Kidney capillary endothelial cell (primary cell): ENCODE measurements at places on chromosomes 12 and 14.
A peak's percentile ranks its signal among the peaks of the same experiment; 100 is the strongest.

DNA sequence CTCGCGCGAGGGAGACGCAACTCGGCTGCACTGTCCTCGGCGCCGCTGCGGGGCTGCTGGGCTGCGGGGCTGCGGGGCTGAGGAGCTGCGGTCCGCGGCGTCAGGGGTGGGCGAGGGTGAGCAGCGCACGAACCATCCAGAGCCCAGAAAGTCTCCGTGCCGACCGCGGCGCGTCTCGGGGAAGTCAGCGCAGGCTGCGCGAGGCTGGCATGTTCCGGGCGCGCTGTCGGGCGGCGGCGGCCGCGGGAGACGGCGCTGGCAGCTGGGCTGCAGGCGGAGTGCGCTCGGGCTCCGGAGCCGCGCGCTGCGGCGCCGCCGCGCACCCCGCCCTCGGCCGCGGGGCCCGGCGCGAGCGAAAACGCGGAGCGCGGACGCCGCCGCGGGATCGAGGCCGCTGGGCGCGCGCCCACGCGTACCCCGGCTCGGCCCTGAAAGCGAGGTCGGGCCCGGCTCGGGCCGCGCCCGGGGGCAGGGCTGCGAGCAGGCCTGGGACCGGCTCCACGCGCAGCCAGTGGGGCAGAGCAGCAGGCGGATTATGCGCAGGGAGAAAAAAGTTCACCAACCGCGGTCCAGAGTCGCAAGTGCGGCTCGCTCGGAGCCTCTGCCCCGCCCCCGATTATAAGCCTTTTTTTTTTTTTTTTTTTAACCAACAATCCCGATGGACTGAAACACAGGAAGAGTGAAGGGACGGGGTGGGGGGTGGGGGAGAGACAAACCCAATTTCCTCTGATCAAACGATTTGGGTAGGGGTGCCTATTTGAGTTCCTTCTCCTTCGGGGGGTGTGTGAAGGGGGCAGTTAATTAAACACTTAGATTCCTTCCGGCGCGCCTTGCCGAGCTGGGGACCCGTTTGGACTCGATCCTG lies at the start of gene PRICKLE1:
PRICKLE1 (minus strand) TSS at position 282 of the 865 bp plus-strand sequence. CDS start 117,230 bp downstream, outside the sequence.
- DNase-seq = peak; percentile 38

GRCh38 chr14:74913986-74914573 lies 9.0 kb downstream of the RPS6KL1 start:
- peak; percentile 67 for DNase-seq

DNA sequence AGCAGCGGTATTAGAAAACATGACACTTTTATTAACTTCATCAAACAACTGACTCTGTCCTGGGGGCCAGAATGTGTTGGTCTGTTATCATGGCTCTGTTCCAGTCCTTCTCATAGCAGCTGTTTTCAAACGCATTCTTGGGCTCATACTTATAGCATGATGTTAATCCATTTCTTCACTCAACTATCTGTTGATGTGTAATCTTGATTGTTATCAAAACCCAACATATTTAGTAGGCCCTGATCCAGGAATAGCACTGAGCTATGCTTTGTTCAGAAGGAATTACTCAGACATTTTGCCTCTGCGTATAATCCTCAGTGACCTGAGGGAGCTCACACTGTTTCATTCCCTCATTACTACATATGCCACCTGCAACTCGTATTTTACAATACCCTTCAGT lies 315.9 kb downstream of the BMP4 start:
- DNase-seq = no peak

GRCh38 chr12:30687265-30687986 lies 8.2 kb downstream of the IPO8 start:
- no peak for DNase-seq

DNA sequence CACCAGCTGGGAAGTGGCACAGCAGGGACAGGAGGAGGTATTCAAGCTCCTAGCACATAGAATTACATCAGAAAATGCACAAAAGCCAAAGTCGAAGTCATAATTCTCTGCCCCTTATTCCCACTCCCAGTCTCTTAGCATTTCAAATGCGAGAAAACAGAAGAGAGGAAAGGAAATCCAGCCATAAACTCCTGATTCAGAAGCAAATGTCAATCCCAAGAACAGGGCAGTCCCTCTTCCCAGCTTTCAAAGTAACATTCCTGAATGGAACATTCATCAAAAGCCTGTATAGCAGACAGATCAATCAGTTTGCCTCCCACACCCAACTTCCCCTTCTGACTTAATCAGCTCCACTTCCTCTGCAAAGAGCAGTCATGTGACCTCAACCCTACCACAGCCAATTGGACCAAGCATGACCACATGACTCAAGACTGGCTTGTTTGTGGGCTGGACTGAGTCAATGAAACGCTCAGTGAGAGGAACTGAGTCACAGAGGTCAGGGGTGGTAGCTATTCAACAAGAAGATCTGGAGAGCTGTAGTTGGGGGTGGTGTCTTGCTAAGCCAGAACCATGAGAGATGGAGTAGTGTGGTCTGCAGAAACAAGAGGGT lies 41.4 kb upstream of the TUNAR start:
- DNase-seq = peak; percentile 84

DNA sequence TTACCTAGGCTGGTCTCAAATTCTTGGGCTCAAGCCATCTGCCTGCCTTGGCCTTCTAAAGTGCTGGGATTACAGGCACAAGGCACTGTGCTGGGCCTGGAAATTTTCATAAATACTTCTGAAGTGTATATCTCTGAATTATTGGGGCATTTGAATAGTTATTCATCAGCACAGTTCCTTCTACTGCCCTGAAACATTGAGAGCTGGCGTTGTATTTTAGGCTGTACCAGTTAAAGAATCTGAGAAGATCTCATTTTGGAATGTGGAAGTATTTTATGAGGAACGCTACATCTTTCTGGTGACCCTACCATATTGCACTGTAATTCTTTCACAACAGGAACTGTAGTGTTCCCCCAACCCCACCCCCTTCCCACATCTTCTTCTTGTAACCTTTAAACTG lies 349.0 kb upstream of the RGS6 start:
- no peak for DNase-seq

DNA sequence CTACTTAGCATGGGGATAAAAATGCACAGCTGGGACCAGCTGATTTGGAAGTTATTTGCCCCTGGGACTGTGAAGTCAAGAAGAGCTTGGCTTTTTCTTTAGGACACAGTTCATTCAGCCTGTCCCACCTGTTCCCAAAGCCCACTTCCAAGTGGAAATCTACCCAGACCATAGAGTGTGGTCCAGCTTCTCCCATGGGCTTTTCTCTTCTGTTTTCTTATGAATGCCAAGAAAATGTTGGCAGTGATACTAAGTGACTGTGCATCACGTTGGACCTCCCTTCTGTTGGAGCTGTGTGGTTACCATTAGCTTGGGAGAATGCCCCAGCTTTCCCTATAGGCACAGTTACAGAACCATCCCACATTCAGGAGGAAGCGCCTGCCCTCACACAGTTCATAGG lies 89.4 kb downstream of the NT5DC3 start:
- no peak for DNase-seq

- no peak for DNase-seq
Measured at GRCh38 chr12:124321556-124322270, 26.8 kb downstream of the RFLNA start.

- DNase-seq = no peak
Measured at GRCh38 chr12:3552726-3553045, 61.7 kb downstream of the PRMT8 start.

DNA sequence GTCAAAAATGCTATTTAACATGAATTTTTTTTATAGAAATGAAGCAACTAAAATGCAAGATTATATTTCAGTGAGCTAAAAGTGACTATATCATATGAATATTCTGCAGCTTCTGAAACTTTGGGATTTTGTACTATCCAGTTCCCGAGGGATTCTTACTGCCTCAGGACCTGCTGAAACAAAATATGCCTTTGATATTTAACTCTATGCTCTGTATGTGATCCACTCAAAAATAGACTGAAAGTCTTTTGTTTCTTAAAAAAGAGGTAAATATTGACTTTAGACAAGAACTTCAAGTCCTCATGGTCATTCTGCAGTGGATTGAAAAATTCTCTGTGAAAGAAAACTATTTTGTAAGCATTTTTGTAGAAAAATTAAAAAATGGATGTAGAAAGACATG lies 22.4 kb downstream of the CNTN1 start:
- DNase-seq = no peak

- peak; percentile 8 for DNase-seq
Measured at GRCh38 chr12:23083267-23083666, 458.3 kb downstream of the ETNK1 start.

GRCh38 chr12:67394550-67394949 lies 125.4 kb downstream of the CAND1 start:
- no peak for DNase-seq

- no peak for DNase-seq
Measured at GRCh38 chr12:69952890-69953289, 127.9 kb downstream of the MYRFL start.

GRCh38 chr14:54727929-54728328 lies 161.0 kb downstream of the SAMD4A start:
- no peak for DNase-seq

- DNase-seq = no peak
Measured at GRCh38 chr12:55901881-55902490, 25.7 kb downstream of the PYM1 start.

DNA sequence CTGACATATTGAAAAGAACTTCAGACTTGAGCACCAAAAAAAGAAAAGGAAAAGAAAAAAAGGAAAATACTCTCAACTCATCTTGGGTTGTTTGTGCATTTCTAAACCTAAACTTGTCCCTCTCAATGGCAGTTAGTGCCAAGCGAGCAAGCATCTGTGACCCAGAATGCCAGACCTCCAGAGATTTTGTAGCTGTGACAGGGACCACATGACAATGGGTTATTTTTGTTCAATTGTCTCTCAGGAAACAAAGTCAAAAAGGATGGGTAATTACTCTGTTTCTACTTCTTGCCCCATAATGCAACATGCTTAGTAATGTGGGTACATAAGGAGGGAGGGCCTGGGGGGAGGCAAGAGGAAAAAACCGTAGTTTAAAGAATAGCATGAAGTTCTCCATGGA lies 285.7 kb upstream of the RTL1 start:
- no peak for DNase-seq

GRCh38 chr12:131910302-131911027 lies 16.0 kb downstream of the ULK1 start:
- no peak for DNase-seq
